Placental pericyte (primary cell): ENCODE measurements at places on chromosomes 4 and X. TPM values are rescaled to one million over a fixed set of nuclear protein-coding genes. Genes with fewer than 3 reads are reported as not detected.

The PASD1 gene
- not detected in 2 replicates for total RNA-seq

The KCND1 gene
- under 0.01 and 0.14 TPM in 2 replicates for total RNA-seq

The NOX1 gene
- total RNA-seq: 0.22 TPM in 1 of 2 replicates, not detected in the other

The NAP1L3 gene
- total RNA-seq: 0.22 and 1.3 TPM in 2 replicates

The PHOX2B gene
- total RNA-seq: not detected in 2 replicates

The HSFX4 gene
- not detected in 2 replicates for total RNA-seq
